ENCODE measurements at places on chromosomes 12 and 14.

- no peak for DNase-seq
Measured at GRCh38 chr14:94113490-94113889, 3.0 kb downstream of the IFI27 start.

DNA sequence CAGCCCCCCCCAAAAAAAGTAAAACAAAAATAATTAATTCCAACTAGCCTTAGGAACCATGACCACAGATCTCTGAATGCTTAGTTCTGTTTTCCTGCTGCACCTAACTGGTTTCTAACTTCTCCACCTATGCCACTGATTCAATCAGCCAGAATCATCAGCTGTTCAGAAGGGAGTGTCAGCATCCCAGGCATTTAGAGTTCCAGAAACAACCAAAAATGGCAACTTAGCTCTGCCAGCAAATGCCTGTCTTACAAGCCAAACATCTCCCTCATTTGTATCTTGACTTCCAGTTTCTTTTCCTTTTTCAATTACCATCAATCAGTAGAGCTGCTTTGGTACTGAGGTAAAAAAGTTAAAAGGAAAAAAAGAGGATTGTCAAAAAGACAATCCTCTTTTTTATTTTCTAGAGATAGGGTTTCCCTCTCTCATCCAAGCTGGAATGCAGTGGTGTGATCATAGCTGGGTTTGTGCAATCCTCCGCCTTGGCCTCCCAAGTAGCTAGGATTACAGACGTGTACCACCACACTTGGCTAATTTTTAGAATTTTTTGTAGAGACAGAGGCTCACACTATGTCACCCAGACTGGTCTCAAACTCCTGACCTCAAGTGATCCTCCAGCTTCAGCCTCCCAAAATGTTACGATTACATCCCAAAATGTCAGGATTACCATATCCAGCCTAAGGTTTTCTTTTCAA, 45.2 kb upstream of the ISM2 start:
- DNase-seq = no peak

DNA sequence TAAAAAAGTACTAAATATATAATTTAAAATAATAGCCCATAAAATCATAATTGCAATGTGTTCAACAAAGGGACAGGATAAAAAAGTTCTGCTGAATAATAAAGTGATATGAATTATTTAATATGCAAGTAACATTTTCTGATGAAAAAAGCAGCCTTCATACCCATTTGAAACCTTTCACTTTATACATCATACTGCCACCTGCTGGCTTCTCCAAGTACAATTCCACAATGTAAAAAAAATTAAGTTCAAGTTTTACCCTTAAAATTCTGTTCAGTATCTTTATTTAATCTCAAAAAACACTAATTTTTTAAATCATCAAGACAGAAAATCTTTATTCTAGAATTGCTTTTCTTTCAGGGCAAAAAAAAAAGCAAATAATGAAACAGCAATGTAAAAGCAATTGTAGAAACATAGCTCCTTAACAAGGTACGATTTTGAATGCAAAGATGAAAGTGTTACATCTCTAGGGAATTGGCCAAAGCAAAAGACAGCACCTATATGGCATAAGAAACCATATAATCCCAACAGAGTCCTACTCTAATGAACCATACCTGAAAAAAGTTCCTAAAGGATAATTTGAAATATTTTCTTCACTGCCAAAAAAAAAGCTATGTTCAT, 15.0 kb downstream of the MDM1 start:
- DNase-seq = no peak

DNA sequence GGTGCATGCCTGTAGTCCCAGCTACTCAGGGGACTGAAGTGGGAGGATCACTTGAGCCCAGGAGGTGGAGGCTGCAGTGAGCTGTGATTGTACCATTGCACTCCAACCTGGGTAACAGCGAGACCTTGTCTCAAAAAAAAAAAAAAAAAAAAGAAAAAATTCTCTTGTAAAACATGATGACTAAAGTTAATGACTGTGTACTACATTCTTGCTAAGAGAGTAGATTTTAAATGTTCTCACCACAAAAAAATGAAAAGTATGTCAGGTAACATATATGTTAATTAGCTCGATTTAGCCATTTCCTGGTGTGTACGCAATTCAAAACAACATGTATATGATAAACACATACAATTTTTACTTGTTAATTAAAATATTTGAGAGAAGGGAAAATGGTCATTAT, 480.7 kb upstream of the RGS6 start:
- DNase-seq = no peak

GRCh38 chr14:58238252-58239243, 6.1 kb upstream of the PSMA3 start:
- DNase-seq = no peak

- no peak for DNase-seq
Measured at GRCh38 chr14:104323551-104324175, 185.3 kb downstream of the KIF26A start.

DNA sequence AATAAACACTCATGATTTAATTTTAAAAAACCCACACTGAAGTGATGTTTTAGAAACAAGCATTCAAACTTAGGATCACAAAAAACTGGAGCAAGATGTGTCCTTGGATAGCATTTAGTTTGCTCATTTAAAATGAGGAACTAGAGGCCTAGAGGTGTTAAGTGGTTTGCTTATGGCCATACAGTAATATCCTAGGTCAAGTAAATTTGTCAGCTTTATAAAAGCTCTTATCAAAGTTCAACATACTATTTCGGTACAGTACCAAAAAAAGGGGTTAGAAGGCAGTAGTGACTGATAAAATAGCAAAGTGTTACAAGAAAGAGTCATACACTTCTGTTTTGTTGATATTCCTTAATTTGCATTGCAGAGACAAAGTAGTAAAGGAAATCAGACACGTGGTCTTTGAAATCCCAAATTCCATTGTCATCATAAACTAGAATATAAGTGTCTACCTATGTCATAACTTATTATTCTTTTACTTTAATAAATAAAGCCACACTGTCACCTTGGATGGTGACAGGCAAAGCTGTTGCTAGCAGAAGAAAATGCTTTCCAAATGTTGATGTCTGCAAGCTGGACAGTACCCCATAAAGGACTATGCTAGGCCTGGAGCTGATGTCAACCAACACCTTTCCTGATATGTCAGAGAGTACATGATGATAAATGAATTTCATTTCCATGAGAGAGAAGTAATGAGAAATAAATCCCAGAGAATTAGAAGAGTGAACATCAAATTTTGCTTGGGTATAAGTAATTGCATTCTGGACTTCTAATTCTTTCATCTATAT, 17.6 kb upstream of the SRP54 start:
- no peak for DNase-seq

DNA sequence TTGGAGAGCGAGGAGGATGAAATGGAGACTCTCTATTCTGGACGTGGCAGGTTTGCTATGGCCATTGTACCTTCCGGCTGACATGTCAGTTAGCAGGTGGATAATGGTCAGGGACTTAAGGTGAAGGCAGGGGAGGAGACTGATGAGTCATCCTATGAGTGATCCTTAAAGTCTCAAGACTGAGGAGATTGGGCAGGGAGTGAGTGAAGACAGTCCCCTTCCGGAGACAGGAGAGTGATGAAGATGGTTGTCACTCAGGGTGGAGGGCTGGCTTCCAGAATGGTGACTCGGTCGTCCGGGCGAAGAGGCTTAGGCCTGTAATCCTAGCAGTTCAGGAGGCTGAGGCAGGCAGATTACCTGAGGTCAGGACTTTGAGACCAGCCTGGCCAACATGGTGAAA, 49.8 kb upstream of the CCDC63 start:
- no peak for DNase-seq

GRCh38 chr12:68269779-68270178, 16.4 kb upstream of the IL22 start:
- DNase-seq = no peak

DNA sequence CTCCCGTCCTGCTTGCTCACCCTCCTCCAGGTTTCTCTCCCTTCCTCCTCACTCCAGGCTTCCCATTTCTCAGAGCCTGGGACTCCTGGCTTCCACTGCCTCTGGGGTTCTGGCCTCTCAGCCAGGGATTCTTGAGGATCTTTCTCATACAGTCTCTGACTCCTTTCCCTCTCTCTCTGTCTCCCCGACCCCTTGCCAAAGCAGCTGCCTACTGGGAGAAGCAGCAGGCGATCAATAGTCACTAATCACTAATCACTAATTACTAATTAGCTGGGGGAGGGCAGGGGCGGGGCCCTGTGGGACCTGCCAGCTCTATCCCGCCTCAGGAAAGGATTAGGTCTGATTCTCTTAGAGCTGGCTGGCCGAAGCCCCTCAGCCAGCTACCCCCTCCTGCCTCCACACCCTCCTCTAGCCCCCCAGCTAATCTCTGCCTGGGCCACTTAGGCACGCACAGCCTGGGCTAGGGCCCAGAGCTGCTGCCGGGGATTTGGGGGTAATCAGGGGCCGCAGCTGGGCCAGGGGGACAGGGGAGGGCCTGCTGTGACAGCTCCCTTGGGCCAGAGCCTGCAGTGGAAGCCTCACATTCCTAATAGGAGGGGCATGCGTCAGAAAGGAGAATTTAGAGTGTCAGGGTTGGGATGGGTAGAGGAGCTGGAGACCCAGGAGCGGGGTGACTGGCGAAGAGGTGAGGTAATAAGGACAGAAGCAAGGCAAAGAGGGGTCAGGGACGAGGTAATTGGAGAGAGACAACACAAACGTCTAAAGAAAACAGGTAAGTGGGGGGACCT, 2.8 kb downstream of the NXPH4 start:
- no peak for DNase-seq

GRCh38 chr14:69553252-69553651, 21.4 kb downstream of the CCDC177 start:
- DNase-seq = no peak

- no peak for DNase-seq
Measured at GRCh38 chr14:90451961-90452360, 55.1 kb downstream of the CALM1 start.

- DNase-seq = no peak
Measured at GRCh38 chr14:82854901-82855300, 1321.2 kb upstream of the SEL1L start.

- DNase-seq = no peak
Measured at GRCh38 chr14:26859483-26859882, 261.6 kb upstream of the NOVA1 start.

GRCh38 chr14:35927727-35928126, 101.6 kb downstream of the BRMS1L start:
- no peak for DNase-seq

DNA sequence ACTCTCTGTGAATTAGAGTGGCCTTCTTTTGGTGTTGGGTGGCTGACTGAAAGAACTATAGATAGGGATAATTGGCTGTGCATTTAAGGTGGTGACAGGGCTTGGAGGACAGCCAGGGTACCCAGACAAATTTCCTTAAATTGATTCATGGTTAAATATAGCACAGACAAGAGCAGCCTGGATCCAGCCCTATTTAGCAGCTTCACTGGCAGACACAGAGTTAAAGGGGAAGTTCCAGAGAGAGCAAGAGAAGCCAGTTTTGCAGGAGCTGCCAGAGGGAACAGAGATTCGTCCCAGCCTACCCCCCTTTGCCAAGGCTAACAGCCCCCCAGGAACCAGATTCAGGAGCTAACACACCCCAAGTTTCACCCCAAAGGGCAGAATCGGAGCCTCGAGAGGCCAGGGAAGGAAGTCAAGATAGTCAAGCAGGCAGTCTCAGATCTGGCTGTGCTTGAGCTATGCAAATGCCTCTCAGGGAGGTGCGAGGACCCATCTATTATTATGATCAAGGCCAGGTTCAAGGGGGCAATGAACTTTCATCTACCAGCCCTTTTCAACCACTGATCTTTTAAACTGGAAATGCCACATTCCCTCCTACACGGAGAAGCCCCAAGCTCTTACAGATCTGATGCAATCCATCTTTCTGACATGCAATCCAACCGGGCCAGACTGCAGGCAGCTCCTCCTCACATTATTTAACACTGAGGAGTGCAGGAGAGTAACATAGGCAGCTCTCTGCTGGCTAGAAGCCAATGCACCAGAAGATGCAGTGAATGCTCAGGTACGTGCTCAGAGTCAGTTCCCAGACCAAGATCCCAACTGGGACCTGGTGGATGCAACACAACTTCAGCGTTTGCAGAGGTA, 58.2 kb downstream of the DHRS2 start:
- no peak for DNase-seq

DNA sequence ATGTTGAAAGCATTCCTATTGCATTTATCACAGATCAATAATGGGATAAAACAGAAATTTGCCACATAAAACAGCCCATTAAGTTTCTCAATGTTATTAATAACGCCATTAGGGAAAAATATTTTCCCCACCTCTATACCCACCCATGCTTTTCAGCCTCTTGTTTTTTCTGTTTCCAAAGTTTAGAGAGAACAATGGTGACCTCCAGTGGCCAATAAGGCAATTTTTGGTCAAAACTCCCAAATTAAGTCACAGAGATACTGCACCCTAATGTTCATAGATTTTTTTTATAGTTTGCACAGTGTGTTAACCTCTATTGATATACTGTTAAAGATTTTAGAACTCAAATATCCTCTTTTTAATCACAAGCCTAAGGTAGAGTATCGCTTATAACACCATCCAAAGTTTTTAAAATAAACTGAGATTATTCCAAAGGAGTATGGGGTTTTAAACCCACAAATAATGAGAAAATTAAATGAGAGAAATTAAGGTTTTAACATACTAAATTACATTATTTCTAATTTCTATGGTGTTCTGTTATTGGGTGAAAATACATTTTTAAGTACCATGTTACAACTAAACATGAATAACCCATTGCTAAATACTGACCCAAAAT, 184.7 kb upstream of the DCN start:
- no peak for DNase-seq

GRCh38 chr12:107912421-107913004, 138.0 kb downstream of the ASCL4 start:
- DNase-seq = peak; percentile 30

GRCh38 chr12:45184147-45184963, 31.5 kb upstream of the ANO6 start:
- DNase-seq = no peak

DNA sequence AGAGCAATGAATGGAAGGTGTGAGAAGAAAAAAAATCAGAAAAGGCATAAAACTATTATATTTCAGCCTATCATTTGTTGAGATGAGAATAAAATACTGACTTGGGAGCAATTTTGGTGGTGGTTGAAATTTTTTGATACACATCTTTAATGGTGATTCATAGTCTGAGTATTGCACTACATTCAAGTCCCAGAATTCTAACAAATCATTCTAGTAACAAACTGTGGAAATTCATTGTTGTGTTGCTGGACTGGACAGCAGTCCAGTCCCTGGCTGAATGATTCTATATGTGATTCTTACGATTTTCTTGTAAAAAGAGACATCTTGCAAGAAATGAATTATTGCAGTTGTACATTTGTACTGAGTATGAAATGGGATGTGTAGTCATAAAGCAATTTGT, 268.6 kb downstream of the TRHDE start:
- DNase-seq = no peak

DNA sequence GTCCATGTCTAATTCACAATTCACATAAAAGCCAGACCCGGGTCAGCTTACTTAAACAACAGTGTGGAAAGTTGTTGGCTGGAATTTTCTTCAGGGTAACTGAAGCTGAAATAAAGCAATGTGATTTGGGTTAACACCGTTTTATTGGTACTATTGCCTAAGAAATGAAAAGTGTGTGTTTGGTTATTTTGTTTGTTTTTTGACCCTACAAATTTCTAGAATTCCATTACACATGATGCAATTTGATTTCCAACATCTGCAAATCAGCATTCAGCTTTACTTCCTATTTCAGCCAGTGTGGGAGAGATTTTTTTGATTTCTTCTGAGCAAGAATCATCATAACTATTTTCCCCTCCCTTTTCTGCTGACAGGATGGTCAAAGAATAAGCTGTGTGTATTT, 45.7 kb upstream of the CLMN start:
- DNase-seq = no peak

GRCh38 chr14:45135156-45135555, 574 bp upstream of the FANCM start:
- DNase-seq = no peak

GRCh38 chr12:116508145-116509121, 50.7 kb upstream of the MAP1LC3B2 start:
- no peak for DNase-seq

GRCh38 chr12:89470741-89471509, 53.7 kb downstream of the GALNT4 start:
- no peak for DNase-seq
